Activated CD4-positive, alpha-beta T cell treated with anti-CD3 and anti-CD28 coated beads for 24 hours (primary cell): ENCODE measurements at places on chromosomes 4 and X.

GRCh38 chr4:40957281-40957680 is 207.5 kb downstream of the NSUN7 start:
- no peak for DNase-seq

DNA sequence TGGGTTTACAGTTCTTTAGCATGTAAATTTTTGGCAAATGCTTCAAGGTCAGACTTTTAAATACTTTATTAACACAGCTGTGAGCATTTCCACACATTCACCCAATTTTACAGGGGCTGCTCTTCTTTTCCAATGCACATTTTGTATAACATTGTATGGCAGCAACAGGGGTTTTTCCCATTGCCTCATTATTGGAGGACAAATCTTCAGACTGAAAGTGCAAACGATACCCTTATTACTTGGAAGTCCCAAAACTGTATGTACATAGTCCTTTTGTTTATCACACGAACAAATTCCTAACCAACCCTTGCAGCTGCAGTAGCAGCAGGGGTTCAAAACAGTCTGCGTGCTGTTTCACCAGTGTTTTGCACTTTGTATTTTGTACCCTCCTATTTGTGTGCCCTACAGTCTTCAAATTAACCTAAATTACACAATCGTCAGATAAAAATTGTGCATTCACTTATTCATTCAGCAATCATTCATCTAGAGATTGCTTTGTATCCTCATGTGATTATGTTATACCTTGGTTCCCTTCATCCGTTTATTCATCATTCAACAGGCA is 330.7 kb upstream of the RASGEF1B start:
- no peak for DNase-seq

- no peak for DNase-seq
Observed at GRCh38 chr4:182307746-182308145, 64.5 kb downstream of the TENM3 start.

GRCh38 chrX:70922774-70923473 is 8.0 kb downstream of the SLC7A3 start:
- DNase-seq = no peak

GRCh38 chr4:138892483-138893407 is 122.8 kb upstream of the NOCT start:
- no peak for DNase-seq

DNA sequence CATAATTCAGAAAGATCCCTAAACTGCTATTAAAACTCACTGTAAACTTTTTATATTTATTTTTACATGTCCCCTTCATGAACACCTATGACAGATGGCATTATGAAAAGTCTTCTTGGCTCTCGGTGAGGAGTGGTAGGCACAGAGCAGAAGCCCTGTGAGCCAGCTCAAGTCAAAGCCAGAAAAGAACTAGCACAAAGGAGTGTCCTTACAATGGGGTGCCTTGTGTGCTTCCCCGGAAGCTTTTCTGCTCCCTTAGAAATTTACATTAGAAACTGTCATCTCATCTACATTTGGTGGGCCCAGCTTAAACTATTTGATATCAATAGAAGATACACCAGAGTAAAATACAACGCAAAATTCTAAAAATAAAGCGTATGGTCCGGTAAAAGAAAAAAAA is 135.7 kb upstream of the MAP3K15 start:
- no peak for DNase-seq

- no peak for DNase-seq
Observed at GRCh38 chr4:181475781-181476507, 767.3 kb upstream of the TENM3 start.

- no peak for DNase-seq
Observed at GRCh38 chr4:168570466-168570865, 73.6 kb downstream of the PALLD start.

DNA sequence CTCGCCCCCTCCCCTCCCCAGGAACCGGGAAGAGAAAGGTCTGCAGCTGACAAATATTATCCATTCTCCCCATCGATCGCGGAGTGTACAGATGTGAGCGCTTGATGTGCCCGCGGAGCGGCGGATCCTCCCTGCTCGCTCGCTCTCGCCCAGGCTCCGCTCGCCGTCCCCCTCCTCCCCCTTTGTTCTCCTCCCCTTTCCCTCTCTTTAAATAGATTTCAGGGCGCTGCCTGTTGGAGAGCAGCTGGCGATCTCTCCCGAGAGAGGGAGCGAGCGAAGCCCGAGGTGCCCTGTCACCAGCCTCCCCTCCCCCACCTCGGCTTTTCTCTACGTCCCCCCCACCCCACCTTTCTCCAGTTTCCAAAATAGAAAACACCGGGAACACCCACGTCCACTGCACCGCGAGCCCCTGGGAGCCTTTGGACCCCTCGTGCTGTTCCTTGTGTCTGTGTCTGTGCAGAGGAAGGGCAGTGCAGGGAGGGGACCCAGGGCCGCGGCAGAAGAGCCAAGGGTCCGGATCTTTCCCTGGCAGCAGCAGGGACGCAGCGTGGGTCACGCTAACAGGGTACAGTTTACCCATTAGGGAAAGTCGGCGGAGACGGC is 56.6 kb upstream of the BCOR start:
- DNase-seq = no peak
